ENCODE measurements at places on chromosomes 7 and 10.

GRCh38 chr10:132255489-132256344, 52.0 kb downstream of the STK32C start:
- no peak for DNase-seq

DNA sequence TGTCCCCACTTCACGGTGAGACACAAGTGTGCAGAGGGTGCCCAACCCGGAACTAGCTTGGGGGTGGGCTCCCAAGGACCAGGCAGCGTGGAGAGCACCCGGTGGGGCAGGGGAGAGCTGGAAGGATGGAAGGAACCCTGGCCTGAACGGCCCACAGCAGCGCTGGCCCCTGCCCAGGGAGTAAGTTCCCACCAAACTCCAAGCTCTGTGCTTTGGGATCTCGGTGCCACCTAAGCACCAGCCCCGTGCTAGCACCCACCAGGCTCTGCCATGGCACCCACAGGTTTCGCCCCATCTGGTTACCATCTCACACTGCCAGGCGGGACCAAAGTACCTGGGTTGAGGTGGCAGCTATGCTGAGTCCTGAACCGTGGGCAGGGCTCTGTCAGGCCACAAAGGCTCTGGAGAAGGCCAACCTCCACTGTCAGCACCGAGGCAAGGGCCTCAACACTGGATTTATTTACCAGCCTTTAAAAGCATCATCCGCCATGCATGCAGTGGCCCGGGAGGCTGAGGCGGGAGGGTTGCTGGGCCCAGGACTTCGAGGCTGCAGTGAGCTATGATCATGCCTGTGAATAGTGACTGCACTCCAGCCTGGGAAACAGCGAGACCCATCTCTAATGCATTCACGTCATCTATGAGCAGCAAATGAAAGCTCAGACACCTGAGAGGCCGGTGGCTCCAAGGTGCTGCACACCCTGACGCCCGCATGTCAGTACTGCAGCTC, 16.0 kb downstream of the GPER1 start:
- no peak for DNase-seq

GRCh38 chr7:100745184-100745583, 11.8 kb downstream of the ZAN start:
- DNase-seq, result no peak

DNA sequence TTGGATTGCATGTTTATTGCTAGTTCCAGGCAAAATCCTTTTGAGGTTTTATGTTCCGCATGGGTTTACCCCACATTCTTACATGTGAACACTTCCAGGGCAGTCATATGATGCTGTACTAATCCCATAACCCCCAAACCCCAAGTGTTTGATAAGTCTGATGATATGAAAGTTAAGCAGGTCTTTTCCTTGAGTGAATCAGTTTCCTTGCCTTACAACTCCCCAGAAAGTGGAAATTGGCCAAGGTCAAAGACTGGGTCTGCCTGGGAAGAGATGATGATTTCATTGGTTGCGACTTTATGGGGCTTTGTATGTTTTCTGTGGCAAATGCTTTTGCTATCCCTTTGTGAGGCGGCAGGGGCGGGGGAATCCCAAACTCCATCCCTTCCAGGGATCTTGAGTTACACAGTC, 24.7 kb downstream of the AFAP1L2 start:
- no peak for DNase-seq

DNA sequence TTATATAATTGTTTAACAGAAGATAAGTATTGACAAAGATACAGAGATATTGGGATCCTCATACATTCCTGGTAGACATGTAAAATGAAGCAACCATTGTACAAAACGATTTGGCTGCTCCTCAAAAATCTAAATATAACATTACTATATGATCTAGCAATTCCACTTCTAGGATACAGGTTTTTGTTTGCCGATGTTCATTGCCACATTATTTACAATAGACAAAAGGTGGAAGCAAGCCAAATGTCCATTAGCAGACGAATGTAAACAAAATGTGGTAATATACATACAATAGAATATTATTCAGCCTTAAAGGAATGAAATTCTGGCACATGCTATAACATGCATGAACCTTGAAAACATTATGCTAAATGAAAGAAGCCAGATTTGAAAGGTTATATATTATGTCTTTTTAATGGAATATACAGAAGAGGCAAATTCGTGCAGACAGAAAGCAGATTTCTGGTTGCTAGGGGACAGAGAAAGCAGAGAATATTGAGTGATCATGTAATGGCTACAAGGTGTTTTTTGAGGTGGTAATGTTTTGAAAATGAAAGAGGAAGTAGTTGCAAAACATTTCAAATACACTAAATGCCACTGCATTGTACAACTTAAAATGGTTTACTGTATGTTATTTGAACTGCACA, 44.9 kb downstream of the POLR1F start:
- DNase-seq, result no peak

DNA sequence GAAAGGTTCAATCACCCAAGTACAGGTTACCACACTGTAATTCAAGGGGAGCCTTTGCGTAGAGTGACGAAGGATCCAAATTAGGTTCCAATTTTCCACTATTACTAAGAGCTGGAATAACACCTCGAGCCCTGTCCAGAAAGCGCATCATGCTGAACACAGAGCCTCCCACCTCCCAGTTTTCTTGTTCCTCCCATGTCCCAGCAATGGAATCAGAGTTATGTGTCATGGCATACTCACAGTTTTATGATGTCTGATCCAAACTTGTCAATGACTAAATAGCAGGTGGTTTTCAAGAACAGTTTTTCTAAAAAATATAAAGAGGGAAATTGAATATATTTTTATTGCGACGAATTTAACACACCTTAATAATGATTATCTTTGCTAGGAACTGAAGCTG, 50.6 kb downstream of the AOAH start:
- no peak for DNase-seq

GRCh38 chr7:12754179-12754578, 66.7 kb downstream of the ARL4A start:
- DNase-seq, result no peak

- no peak for DNase-seq
Observed at GRCh38 chr7:43689115-43689514, 40.2 kb downstream of the COA1 start.

DNA sequence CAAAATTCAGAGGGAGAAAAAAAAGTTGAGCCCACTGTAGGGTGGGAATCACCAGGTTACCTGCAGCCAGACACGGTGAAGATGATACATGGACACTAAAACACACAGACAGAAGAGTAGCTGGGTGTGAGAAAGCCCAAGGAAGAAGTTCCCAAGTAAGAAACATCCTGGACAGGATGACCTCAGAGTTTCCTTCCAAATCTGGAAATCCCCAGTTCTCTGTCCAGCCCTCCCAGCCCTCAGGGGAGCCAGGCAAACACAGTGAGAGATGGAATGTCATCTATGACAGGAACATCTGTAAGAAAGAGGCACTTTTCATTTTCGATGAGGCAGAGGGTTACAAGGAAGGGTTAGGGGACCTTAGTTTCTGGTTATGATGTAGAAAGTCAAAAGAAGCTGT, 125.1 kb upstream of the LYZL1 start:
- no peak for DNase-seq

- no peak for DNase-seq
Observed at GRCh38 chr7:303884-304573, 14.1 kb downstream of the FOXL3 start.

GRCh38 chr7:24318326-24318725, 34.3 kb downstream of the NPY start:
- DNase-seq, result no peak

- DNase-seq, result no peak
Observed at GRCh38 chr7:139683137-139683921, 94.5 kb downstream of the HIPK2 start.

DNA sequence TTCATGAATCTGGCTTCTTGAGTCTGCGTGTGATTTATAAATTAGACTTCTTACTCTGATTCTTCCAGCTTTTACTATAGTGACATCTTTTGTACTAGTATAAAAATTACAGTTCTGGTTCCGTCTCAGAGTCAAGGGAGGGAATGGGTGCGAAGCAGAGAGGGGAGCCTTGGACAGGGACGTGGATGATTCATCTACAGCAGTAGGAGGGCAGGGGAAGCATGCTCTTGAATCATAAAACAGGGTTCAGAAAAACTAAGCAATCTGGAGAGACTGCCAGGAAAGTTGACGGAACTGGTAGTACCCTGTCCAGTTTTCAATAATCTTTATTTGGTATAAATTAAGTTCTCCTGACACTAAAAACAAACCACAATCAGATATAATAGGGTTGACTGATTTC, 58.1 kb downstream of the ITGA8 start:
- no peak for DNase-seq

GRCh38 chr7:25995216-25995615, 156.8 kb upstream of the NFE2L3 start:
- no peak for DNase-seq

DNA sequence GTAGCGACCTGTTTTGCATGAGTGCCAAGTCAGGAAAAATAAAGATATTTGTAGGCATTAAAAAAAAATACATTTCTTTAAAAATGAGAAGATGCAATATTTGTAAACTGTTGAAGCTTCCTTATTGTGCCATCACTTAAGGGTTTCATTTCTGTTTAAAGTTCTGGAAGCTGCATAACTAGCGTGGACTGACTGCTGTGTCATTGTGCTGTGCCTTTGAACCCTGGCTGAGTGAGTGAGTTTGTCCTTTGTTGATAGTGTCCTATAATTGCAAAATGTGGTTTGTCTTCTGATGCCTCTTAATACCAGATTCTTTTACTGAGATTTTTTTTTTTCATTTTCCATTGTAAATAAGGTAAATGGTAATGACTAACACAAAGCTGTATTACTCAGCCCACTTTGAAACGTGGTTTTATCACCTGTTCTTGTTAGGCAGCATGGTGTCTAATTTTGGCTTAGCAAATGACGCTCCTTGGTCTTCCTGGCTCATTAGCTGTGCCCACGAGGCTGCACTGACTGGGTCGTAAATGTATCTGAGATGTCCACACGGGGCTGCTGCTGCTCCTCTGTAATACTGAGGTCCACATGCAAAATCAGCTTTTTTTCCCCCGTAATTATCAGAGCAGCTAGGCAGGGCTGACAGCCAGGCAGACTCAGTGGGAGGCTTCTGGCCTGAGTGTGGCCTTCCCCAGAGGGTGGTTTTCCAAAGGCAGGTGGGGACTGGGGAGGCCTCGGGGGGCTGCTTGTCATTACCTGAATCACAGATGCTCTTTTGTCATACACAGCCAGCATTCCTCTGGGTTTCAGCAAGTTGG, 14.8 kb downstream of the ZSCAN25 start:
- DNase-seq, result no peak

GRCh38 chr7:100824499-100825214, 2.7 kb downstream of the EPHB4 start:
- DNase-seq, result no peak

GRCh38 chr10:34548466-34548865, 266.6 kb downstream of the PARD3 start:
- DNase-seq, result no peak

DNA sequence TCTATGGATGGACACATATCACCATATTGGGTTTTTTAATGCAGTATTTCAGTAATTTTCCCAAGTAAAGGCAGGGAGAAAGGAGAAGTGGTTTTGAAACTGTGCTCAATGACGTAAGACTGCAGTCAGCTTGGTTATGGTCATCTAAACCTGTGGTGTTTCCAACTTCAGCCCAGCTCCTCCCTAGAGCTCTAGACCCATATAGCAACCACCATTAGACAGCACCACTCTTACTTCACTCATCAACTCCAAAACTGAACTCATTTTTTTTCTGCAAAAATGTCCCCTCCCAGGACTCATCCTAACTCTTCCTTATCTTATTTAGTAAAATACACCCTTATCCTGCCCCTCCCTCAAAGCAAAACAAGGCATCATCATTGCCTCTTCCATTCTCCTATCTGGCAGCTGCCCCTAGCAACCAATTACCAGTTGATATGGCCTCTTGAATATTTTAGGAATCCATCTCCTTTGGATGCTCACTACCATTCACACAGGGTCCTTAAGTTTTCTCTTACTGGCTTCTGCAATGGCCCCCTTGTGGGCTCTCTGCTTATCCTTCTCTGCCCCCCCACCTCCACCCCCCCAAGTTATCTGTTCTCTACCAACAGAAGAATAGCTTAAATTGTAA, 1.5 kb upstream of the RALA start:
- no peak for DNase-seq

DNA sequence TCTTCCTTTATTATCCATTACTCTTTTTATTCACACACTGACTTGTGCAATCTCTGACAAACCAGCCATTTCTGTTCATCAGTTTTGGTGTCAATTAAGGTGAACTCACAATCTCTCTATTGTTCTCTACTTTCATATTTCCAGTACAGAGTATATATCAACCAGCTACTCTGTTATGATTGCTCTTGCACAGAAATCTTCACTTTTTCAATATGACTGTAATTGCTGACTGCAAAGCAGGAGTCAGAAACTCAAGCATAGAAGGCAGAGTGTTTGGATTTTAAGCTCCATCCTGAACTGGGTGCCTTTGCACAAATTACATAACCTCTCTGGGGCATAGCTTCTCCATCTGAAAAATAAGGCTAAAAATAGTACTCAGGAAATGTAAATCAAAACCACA, 1042.0 kb downstream of the GRM8 start:
- DNase-seq, result no peak

GRCh38 chr10:4373098-4373497, 452.9 kb upstream of the AKR1E2 start:
- no peak for DNase-seq

GRCh38 chr7:155191901-155192478, 105.7 kb upstream of the INSIG1 start:
- DNase-seq, result no peak

GRCh38 chr10:125201108-125201524, 40.8 kb upstream of the CTBP2 start:
- no peak for DNase-seq

GRCh38 chr10:122725768-122726167, 26.1 kb upstream of the C10orf120 start:
- no peak for DNase-seq

DNA sequence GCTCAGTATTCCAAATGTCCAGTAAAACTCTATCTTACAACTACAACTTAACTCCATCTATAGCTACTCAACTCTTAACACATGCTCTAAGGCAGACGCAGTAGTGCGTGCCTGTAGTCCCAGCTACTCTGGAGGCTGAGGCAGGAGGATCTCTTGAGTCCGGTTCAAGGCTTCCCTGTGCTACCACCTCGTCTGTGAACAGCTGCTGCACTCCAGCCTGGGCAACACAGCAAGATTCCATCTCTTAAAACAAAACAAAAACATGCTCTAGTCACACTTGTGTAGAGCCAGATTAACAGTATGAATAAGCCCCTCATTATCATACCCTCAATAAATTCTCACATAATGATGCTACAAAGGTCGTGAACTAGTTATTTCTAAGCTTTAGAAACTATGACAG, 3.6 kb downstream of the BAZ1B start:
- DNase-seq, result no peak
